ENCODE measurements at places on chromosomes 5 and 9.

GRCh38 chr5:94209272-94209671, 409.1 kb downstream of the KIAA0825 start:
- no peak for DNase-seq

- no peak for DNase-seq
Measured at GRCh38 chr5:119323601-119324000, 32.2 kb upstream of the TNFAIP8 start.

DNA sequence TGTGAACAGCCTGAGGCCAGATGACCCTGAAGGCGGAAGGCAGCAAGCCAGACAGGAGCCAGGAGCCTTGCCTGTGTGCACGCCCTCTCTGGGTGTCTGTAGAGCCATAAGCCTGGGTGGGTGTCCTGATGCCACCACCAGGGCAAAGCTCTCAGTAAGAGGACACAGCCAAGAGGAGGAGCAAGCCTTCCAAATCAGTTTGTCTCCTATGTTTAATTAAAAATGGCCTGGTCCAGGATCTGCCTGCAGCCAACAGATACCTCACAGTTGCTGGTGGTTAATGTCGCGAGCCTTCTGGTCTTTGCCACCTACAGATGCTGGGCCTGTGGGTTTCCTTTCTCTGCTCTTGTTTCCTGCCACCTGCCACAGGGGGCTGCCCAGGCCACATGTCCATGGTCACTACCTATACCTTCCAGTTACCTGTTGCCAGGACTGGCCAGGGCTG, 56.9 kb downstream of the SYK start:
- no peak for DNase-seq

- no peak for DNase-seq
Measured at GRCh38 chr5:148457183-148457620, 73.4 kb downstream of the FBXO38 start.

GRCh38 chr5:154217462-154217861, 26.9 kb downstream of the GALNT10 start:
- DNase-seq: no peak

- no peak for DNase-seq
Measured at GRCh38 chr5:39518516-39518915, 93.7 kb upstream of the DAB2 start.

DNA sequence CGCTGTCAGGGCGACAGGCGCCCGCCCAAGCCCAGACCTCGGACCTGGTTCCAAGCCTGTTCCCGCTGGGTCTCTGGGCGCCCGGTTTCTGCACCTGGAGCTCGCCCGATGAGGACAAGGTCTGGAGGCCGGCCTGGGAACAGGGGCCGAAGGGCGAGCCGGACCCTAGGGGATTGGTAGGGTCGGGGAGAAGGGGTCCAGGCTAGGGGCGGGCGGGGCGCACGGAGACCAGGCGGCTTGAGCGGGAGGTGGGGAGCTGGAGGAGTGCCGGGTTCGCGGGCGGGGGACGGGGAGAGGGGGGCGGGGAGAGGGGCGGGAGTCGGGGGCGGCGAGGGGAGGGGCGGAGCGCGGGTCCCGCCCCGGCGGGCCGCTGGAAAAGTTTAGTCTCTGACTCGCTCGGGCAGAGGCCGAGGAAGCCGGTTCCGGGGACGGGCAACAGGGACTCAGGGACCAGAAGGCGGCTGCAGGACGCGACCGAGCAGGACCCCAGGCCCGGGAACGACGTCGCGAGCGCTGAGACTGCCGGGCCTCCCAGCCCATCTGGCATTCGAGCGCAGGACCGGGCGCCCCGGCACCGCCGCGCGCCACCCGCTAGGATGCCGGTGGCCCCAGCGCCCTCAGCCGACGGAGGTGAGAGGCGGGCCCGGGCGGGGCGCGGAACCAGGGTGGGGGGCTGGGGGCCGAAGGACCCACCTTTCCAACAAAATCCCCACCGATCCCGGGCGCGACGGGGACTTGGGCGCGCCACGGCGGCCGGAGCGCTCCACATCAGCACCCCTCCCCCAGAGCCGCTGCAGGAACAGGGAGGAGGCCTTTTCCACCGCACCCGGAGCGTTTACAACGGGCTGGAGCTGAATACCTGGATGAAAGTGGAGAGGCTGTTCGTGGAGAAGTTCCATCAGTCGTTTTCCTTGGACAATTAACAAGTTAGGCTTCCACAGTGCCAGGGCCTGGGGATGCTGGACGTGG, at the start of gene S1PR3:
Gene S1PR3, plus strand, starts transcription at position 403 of the 969 bp plus-strand sequence. CDS start 9,733 bp downstream, outside the sequence.
- DNase-seq: no peak

DNA sequence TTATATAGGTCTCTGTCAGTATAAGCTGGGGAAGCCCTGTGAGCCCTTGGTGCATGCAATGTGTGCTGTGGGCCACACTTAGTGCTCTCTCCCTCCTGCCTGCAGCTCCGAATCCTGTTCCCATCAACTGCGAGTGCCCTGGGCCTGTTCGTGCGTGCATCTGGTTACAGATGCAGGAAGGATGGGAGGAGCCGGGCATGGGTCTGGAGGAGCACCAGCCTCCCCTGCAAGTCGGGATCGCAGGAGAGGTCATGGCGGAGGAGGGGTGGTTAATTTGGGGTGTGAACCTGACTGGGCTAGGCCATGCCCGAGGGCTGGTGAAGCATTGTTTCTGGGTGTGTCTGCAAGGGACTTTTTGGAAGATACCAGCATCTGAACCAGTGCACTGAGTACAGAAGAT, 274.6 kb upstream of the IRX4 start:
- DNase-seq: no peak

DNA sequence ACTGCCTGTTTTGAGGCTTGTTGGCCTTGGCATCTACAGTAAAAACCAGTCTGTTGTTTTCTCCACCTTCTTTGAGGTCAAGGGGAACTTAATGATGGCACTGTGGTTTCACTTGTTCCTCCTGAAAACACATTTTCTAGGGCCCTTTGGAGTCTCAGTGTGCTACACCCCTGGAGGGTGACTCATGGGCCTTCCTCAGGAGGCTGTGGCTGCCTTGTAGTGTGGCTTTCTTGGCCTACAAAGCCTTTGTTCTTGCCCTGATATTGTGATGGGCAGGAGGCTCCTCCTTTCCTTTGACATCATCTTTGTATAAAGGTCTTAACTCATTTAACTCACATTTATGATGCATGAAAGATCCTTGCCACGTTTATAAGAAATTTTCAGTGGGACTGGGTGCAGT, 56.3 kb upstream of the GPBP1 start:
- peak; percentile 80 for DNase-seq

DNA sequence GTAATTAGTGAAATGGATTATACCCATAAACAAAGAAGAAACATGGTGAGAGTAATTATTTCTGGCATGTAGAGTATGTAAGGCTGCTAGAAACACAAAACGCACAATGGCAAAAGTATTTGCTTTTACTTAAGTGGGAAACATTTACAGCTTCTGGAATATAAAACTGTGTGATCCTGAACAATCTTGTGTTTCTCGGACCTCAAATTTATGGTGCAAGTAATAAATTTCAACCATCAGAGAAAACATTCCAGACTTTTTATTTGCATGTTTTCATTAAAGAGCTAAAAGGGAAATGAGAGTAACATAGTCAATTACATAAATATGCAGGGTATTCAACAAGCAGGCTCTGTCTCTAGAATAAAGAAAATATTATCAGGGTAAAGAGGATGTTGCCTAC, 17.2 kb upstream of the PRR16 start:
- DNase-seq: no peak

DNA sequence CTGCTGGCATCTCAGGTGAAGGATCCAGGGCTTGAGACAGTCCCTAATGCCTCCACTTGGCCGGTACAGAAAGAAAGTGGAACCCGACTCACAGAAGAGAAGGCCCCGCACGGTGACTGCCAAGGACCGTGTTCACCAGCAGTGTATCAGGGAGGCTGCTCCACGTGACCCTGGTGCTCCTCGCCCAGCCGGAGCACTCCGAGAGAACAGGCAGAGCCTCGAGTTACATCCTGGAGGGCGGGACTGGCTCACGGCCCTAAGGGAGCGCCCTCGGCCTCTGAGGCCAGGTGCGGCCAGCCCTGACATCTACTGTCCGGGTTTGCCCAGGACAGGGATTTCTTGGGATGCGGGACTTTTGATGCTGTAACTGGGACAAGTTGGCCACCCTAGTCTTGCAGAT, 104.0 kb upstream of the SARDH start:
- DNase-seq: no peak

DNA sequence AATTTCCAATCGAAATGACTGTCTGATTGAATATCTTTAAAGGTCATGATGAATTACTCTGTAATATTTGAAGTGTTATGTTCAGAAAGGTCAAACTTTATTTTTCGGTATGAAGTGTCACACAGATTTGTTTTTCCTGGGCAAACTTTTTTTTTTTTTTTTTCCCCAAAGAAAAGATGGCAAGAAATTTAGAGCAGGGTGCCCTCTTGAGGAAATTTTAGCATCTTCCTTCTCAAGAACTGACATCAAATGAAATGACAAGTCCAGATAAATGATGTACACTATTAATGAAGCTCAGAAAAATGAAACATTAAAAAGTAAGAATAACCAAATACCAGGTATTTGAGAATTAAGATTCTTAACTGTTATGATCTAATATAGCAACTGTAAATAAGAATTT, 123.6 kb downstream of the INVS start:
- no peak for DNase-seq

DNA sequence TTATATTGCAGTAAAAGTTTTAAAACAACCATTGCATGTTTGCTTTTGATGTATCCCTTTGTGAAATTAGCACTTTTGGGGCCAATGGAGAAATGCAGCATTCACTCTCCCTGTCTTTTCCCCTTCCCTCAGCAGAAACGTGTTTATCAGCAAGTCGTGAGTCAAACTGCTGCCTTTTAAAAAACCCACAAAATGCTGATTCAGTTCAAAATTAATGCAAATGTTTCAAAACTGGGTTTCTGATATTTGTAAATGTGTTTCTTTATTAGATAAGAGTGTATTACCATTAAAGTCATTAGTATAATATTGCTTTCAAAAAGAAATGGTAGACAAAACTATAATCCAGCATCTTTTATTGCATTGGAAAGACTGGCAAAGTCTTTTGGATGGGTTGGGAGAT, 47.3 kb downstream of the RAD23B start:
- DNase-seq: no peak

DNA sequence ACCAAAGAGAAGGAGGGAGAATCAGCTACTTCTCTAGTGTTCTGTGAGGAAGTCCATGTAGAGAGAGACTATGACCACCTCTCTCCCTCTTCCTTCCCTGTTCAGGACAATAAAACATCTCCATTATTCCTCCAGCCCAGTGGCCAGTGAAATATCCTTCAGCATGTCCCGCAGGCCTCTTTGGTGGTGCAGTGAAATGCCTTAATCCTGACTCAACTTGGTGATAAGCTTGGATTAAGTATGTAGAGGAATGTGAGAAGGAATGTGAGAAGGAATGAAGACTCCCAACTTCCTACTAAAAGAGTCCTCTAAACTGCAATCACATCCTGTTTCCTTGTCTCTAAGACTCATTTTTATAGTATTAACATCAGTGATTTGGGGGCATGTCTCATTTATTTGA, 167.3 kb downstream of the TRPM3 start:
- no peak for DNase-seq

DNA sequence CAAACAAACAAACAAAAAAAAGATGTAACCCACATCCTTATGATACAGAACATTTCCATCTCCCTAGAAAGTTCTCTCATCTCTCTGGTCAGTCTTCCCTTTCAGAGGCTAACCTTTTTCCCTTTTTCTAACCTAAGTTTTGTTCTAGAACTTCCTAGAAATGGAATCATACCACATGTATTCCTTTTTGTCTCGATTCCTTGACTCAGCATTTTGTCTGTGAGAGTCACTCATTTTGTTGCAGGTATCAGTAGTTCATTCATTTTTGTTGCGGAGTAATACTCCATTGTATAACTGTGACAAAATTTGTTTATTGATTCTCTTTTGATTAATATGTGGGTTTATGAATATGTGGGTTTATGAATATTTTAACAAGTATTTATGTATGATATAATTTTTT, 400.0 kb upstream of the PDE4D start:
- DNase-seq: no peak

DNA sequence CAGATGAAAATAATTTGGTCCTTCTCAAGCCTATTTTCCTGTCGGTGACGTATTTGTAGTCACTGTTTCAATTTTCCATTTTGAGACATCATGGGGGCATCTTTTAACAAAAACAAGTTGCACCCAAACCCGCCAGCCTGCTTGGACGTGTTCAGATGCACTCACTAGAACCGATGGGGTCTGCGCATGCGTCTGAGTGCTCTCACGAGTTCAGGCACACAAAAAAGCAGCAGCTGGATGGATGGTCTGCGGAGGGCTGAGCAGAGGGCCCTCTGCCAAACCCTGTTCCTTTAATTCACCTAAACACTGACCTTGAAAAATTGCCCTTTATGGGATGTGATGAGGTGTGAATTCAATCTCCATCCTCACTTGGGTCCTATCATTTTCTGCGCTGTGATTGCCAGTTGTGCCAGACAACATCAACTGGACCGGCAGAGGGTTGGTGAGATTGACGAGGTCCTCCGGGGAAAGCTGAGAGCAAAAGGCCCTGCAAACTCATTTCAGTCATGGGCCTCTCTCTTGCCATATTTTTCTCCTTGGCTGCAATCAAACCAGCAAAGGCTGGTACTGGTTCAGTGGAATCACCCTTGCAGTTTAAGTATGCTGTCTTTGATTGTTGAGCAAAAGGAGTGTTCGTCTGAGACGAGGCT, 251.9 kb downstream of the NFIB start:
- DNase-seq: no peak

DNA sequence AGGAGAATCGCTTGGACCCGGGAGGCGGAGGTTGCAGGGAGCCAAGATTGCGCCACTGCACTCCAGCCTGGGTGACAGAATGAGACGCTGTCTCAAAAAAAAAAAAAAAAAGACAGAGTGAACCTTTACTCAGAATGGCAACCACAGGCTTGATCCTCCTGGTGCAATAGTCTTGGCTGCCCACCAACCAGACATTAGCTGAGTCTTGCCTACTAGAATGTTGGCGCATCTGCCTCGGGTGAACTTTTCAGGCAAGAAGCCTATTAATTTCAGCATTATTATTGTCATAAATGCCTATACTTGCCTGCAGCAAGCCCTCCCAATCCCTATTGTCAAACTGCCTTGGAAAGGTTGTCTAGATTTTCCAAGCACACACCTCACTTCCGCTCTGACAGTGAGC, 4.2 kb downstream of the SERINC5 start:
- DNase-seq: no peak

DNA sequence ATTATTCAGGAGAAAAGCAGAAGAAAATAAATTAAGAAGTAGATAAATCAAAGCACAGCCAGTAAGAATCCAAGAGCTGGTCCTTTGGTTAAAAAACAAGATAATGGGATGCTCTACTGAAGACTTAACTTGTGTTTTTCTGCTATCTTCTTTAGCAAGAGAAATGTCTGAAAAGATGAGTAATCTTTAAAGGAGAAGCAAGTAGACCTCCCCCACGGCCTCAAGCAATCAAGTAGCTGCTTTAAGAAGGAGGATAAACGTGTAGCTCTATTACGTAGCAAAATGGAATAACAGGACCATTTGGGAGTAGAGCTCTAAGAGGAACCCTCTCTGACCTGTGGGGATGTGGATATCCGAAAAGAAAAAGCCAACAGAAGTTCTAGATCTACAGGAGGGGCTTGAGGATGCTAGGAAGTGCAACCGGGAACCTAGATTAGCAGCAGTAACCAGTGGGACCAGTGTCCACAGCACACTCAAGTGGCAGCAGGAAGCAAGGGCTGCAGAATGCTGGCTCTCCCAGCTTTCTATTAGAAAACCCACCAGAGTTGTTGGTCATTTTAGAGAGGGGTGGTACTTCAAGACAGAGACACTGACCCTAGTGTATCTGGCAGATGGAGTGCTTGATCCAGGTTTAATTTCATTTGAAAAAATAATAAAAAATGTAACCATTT, 185.4 kb downstream of the GABBR2 start:
- DNase-seq: no peak

Data from activated CD4-positive, alpha-beta memory T cell treated with anti-CD3 and anti-CD28 coated beads, Interleukin-2, amount 10 ng/mL, durations not matched to agents 7 days and 5 days (primary cell).